Stimulated activated CD8-positive, alpha-beta memory T cell treated with anti-CD3 and anti-CD28 coated beads, Interleukin-4, amount 100 ng/mL, for 1 hour (primary cell): ENCODE measurements at places on chromosomes 2 and 18.

DNA sequence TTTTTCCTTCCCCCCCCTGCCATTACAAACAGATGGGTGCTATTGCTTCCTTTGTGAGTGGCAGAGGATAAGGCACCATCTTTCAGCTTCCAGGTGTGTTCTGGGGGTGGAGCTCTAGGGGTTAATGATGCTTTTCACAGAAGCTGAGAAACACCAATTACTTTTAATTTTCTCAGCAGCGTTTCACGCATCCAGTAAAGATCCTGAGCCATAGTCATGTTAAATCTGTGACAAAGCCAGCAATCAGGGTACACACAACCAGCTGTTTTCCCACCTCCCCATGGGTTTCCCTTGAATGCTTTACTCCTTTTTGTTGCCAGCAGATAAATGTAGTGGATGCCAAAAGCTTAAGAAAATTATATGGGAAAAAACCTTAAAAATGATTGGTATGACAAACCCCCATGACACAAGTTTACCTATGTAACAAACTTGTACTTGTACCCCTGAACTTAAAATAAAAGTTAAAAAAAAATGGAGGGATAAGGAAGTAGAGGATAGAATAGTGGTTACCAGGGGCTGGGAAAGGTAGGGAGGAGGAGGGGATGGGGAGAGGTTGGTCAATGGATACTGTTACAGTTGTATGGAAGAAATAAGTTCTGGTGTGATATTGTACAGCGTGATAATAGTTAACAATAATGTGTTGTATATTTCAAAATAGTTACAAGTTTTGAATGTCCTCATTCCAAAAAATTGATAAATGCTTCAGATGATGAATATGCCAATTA, 70.0 kb downstream of the ACOXL start:
- no peak for DNase-seq

- no peak for DNase-seq
These were observed 261.9 kb upstream of the SIX3 start for GRCh38 chr2:44679584-44679983.

DNA sequence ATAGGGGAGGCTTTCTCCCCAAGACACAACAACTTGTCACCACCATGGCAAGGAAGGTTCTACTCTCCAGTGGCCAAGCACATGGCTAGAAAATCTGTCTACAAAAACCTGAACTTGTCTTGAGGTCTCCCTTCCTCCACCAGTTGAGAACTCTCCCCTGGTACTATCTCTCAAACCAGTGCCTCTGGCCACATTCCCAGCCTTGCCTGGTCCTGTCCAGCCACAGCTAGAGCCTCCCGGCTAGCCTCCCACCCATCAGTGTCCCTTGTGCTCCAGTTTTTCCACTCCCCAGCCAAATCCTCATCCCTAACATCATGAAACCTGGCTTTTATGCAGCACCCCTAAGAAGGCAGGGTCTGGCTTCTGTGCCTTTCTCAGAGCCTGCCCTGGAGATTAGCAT, 21.2 kb upstream of the FZD5 start:
- no peak for DNase-seq

DNA sequence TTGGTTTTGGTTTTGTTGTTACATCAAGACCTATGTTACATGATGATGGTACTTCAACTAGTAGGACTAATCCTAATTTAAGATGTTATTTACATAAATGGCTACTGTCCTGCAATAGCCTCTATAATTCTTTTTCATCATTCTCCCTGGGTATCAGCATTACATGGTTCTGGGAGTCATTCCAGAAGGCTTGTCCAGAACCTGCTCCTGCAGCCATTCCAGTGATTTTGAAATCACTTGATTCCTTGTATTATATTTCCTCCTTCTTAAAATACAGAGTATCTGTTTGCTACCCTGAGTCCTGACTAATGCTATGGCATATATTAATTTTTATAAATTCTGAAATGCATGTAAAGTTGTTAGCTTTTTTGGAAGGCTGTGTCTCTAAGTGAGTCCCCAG, 400.5 kb upstream of the MEIS1 start:
- DNase-seq = no peak

- DNase-seq = no peak
These were observed 433.2 kb upstream of the RGPD4 start for GRCh38 chr2:107393516-107393915.

DNA sequence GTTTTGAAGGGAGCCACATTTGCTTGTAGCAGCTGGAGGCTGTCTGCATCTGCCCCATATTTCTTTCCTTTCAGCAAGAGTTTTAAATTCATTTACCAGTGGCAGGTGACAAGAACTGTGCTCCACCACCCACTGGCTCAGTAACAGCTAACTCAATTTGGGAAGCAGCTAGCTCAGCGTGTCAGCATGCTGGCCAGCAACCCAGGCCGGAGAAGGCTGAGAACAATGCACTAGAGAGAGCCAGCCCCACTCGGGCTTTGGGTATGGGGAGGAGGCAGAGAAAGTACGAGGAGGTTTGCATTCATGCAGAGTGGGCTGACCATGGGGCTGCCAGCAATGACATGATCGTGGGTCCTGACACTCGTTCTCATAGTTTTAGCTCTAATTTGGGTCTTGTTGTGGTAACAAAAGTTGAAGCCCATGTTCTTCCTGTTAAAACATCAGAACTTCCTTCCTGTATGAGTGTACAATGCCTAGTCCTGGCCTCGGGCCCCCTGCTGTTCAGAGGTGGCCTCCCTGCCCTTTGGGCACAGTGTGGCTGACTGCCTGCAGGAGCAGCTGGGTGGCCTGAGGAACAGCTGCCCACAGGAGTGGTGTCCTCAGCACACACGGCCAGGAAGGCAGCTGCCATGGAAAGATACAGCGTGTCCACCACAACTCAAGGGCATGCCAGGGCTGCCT, 23.0 kb downstream of the CDC42EP3 start:
- no peak for DNase-seq

DNA sequence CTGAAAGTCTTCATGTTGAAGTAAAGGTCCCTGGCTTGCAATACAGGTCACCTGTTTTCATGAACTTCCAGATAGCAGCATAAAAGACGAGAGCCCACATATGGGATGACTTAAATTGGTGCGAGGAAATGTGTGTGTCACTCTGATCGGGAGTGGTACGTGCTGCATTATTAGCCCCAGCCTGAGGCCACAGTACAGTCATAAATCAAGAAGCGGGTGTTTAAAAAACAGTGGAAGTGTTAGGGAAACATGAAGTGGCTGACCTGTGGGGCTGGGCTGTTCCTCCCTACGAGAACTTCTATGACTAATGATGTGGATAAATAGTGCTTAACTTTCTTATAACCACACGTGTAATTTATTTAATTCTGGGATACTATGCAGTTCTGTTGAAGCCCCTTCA, 24.4 kb downstream of the RDH14 start:
- DNase-seq = no peak

GRCh38 chr2:235976956-235977355, 191.2 kb downstream of the GBX2 start:
- no peak for DNase-seq

- DNase-seq = no peak
These were observed 14.3 kb upstream of the MPP4 start for GRCh38 chr2:201712726-201713125.

DNA sequence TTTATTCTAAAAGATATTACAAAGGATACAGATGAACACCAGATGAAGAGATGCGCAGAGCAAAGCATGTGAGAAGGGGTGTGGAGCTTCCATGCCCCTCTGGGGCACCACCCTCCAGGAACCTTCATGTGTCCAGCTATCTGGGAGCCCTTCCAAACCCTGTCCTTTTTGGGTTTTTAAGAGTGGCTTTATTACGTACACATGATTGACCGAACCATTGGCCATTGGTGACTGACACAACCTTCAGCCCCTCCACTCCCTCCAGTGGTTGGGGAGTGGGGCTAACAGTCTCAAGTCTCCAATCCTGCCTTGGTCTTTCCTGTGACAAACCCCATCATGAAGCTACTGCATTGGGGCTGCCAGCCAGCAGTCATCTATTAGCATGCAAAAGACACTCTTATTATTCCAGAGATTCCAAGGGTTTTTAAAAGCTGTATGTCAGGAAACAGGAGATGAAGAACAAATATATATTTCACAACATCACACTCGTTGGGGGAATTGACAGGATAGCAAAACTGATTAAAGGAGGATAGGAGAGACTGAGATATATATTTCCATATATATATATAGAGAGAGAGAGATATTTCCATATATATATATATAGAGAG, 19.4 kb downstream of the IL1B start:
- no peak for DNase-seq

GRCh38 chr18:61554117-61554776, 221.0 kb downstream of the CDH20 start:
- DNase-seq = no peak

DNA sequence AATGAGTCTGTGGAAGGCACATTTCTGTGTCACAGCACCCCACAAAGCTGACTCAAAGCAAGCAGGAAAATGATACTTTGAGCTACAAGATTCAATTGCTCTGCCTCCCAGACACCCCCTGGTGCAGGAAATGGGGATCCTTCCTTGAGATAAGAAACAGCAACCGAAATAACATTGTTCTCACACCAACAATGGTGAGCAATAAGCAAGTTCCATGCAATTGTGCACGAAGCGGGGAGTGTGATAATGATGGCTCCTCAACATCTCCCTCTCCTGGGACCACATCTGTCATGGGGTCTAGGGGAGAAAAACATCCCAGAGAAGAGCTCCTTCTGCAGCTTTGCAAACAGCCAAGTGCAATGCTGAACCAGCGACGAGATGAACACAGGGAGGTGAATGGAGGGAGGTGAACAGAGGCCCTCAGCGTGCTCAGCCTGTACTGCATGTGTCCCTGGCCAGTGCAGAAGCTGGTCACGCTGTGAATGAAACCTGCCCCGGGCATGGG, 67.7 kb downstream of the PDCL3 start:
- DNase-seq = no peak

DNA sequence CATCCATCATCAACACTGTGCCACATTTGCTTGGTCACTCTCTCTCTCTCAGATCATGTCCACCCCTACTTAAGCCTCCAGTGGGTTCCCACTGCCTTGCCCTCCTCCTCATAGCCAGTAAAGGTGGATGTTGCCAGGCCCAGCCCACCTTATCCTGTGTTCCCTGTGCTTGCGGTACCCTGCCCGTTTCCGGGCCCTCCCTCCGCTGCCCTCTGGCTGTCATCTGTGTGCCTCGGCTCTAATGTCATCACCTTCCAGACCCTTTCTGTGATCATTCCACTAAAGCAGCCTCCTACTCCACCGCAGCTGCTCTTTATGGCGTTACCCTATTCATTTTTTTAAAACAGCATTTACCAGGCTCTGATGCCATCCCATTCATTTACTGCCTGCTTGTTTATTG, 305.7 kb upstream of the SKOR2 start:
- no peak for DNase-seq

- DNase-seq = no peak
These were observed 18.5 kb downstream of the PLEKHM3 start for GRCh38 chr2:208006833-208007232.

DNA sequence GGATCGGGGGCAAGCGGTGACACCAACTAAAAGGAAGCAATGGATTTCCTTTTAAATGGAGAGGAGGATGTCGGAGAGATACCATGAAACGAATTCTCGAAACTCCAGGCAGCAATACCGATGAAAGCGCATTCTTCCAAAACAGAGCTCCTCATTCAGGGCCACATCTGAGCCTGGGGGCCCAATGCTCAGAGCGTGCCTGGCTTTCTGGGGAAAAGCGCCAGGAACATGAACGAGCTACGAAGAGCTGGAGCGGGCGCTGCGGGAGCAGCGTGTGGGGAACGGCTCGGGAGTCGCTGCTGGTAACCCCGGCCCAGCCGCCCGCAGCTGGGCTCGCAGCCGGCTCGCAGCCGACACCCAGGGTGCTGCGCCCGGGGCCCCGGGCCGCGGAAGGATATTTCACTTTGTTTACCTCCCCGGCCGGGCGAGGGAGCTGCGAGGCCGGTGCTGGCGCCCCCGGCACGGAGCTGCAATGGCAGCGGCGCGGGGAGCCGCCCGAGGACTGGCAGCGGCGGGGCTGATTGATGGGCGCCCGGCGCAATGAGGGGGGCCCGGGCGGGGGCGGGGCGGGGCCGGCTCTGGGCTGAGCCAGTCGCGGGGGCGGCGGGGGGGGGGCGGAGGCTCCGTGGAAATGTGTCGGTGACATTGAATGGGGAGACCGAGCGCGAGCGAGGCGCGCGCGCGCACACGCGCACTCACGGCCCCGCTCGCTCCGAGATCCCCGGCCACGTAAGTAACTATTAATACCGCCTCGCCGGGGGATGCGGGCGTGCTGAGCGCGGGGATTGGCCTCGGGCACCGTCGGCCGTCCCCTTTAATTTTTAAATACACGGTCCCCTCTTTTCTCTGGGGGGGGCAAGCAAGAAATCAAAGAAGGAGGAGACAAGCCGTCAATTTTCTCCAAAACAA, at the start of gene TRIB2:
Gene TRIB2, plus strand, starts transcription at position 655 of the 909 bp plus-strand sequence. CDS start 1,372 bp downstream, outside the sequence.
- DNase-seq = peak; percentile 78

GRCh38 chr2:170276925-170277629, 99.1 kb downstream of the MYO3B start:
- DNase-seq = no peak

DNA sequence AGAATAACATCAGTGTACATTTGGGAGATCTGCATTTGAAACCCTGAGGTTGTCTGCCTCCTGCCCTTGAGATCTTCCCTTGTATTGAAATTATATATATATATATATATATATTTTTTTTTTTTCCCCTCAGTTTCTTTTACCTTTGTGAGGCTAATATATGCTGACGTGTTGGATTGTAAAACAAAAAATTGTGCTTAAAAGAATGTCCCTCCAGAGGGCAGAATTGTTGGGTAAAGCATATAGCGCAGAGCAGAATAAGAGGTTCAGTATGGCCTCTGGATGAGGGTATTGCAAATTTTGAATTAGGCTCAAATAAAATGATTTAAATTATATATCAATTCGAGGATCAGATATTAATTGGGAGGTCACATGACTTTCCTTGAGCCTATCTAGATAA, 12.4 kb downstream of the NABP1 start:
- no peak for DNase-seq

- no peak for DNase-seq
These were observed 205.8 kb downstream of the ZNF385B start for GRCh38 chr2:179655627-179656026.

DNA sequence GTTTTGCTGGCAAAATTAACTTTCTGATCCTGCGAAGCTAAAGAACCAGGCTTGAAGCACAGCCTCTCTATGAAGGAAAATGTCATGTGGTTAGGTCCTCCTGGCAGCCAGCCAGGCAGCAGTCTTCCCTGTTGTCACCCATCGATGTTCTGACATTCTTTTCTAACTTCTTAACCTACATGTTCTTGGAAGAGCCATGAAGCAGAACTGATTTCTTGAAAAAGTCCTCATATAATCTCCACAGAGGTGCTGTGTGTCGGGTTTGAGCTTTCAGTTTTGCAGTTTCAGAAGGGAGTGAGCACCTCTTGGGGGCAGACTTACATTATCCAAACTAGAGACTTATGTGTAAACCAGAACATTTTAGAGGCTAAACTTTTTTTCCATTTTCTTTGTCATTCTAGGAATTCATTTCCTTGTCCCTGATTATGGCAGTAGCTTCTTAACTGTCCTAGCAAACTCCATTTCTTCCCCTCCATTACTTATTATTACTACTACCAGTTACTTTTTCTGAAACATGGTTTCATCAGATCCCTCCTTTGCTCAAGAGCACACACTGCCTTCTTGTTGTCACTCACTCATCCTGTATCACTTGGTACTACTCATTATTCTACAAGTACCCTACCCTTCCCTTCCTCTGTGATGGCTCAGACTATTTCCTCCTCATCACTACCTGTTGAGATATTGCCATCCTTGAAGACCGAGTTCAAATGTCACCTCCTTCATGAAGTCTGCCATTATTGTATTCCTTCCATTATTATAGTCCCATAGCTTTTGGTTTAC, 31.1 kb downstream of the DOK1 start:
- no peak for DNase-seq
